ENCODE measurements at places on chromosomes 13 and 19.

- DNase-seq: no peak
These were observed 24.4 kb upstream of the URAD start for GRCh38 chr13:28012896-28013295.

- DNase-seq: no peak
These were observed 511.5 kb downstream of the UQCRFS1 start for GRCh38 chr19:28701491-28701890.

GRCh38 chr13:50152224-50152623, 137.0 kb downstream of the KCNRG start:
- no peak for DNase-seq

DNA sequence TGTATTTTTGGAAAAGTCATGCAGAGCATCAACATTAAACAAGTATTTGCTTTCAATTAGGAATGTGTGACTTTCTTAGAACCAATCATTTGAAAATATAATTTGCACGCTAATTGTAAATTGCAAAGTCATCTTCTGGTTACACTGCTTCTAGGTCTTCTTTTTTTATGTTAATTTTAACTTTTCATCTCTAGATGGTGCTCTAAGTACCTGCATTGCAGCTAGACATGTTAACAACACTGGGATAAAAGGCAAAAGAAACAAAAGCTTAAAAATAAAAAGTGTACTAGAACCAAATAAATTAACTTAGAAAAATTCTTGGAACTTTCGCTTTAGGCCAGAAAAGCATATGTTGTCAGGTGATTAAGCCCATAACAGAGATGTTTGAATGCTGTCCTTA, 2758.2 kb downstream of the PCDH9 start:
- DNase-seq: peak; percentile 11

DNA sequence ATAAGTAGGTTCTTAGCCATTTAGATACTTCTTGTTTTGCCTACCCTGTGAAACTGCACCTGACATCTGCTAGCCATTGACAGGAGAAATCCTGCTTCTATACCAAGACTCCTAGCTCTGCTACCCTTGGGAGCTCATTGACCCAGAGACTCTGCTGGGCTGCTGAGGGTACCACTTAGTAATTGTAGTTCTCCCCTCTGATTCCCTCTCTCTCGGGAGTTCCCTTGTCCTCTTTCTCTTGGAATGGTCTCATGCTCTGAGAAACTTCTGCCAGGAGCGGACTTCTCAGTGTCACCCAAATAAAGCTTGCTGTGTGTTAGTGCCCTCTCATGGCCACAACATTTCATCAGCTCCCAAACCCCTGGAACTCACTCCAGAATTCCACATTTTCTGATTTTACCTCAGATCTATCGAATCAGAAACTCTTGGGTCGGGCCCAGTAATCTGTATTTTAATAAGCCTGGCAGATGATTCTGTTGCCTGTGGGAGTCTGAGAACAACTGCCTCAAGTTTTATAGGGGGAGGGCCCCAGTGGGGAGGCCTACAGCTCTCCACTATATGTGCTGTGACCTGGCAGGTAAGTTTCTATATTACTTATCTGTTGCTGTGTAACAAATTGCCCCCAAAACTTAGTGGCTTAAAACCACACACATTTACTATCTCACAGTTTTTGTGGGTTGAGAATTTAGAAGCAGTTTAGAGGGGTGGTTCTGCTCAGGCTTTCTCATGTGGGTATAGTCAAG, 221.1 kb downstream of the TDRD3 start:
- DNase-seq: no peak

- no peak for DNase-seq
These were observed 170.0 kb downstream of the KDM4B start for GRCh38 chr19:5138606-5139582.

- DNase-seq: no peak
These were observed 1.3 kb downstream of the SOX21 start for GRCh38 chr13:94710881-94711560.

DNA sequence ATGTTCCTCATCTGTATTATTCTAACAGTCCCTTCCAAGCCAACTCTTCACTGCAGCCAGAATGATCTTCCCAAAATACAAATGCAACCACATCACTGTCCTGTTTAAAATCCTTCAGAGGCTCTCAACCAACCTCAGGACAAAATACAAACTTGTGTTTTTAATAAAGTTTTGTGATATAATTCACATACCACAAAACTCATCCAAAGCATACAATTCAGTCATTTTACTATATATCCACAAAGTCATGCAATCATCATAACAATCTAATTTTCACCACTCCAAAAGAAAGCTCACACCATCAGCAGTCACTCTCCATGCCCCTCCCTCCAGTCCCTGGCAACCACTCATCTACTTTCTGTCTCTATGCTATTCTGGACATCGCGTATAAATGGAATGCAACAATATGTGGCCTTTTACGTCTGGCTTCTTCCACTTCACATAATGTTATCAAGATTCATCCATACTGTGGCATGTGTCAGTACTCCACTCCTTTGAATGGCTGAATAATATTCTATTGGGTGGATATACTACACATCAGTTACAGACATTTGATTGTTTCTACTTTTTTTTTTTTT, 81.7 kb upstream of the DOCK9 start:
- no peak for DNase-seq

GRCh38 chr19:42120276-42120980, 11.8 kb downstream of the POU2F2 start:
- DNase-seq: no peak

GRCh38 chr19:18297308-18297707, 15.9 kb upstream of the JUND start:
- DNase-seq: no peak

- DNase-seq: no peak
These were observed 152.1 kb downstream of the KCTD15 start for GRCh38 chr19:33948651-33949335.

DNA sequence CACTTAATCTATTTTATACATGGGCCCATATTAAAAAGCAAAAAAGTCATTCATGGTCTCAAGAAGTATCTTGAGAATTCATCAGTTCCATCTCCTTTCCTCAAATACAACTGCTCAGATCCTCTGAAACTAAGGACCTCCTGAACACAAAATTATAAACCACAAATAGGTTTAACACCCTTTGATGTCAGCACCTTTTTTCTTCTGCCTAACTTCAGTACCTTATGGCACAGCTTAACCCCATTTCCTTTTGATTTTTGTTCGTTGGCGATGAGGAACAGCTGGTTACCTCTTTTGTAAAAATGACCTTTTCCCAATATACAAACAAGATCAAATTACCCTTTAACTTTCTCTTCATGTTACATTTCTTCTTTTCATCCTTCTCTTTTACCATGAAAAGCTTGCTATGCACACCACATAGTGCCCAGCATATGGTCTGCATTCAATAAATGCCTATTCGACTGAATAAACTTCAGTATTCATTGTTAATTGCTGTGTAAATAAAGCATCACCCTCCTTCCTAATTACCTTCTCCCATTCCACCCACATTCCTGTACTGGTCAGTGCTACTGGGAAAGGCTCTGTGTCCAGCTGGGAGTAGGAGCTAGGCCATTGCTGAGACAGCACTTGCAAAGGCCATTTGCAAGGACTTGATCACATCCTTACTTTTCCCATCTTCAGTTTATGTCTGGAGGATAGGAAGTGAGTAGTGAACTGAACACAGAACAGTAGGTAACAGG, 317.9 kb downstream of the SHISA2 start:
- no peak for DNase-seq

Measured in AG04450 (cell line).